CD4-positive, CD25-positive, alpha-beta regulatory T cell (primary cell): ENCODE measurements at places on chromosomes 6 and 20. TPM values are rescaled to one million over a fixed set of nuclear protein-coding genes. Genes with fewer than 3 reads are reported as not detected.

- peaks cover 15% of the 10 kb centered on the region for H3K27me3 ChIP-seq
- no peaks in the 10 kb centered on the region for H3K4me1 ChIP-seq
- no peak for DNase-seq
- H3K27ac ChIP-seq, result no peak overlapping the region
- H3K36me3 ChIP-seq, result no peaks in the 10 kb centered on the region
Measured at GRCh38 chr6:110512991-110513390, 36.6 kb upstream of the SLC22A16 start.

Gene SLC35D3
- not detected for polyA plus RNA-seq

Gene LIN28B
- not detected for polyA plus RNA-seq

DNA sequence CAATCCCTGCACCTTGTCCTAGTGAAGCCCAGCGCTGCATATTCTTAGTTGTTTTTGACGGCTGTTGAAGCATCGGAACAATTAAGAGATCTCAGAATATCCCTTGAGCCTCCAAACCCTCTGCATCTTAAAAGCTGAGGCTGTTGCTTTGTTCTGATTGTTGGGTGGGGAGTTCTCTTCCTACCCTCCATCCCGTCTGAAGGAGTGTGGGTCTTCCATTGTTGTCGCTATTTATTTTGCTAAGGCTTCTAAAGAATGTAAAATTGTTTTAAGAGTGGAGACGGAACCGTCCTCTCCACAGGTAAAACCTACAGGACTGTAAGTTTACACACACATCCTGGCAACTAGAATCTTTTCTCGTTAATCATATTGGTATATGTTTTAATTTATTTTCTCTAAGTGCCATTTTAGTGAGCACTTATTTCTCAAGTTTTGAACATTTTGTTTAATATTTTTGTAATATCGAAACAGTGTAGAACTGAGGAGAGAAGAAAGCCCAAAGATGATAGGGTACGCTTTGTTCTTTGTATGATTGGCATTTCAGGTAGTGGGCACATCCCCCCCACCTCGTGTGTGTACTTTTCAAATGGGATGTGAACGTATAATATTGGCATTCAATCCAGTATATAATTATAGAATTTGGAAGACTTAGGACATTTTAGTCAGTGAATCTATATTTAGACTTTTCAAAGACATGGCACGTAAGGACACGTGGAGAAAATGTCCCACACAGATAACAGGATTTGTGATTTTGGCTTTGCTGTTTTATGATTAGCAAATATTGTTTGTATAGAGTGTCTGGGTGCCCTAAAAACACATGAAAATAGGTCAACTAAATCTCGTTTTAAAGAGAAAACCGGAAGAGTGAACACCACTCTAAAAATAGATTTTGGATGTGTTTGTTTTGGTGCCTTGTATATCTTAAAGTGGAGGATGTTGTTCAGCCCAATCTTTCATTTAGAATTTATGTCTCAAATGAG lies 1.3 kb downstream of the RNF146 start:
- peak overlapping the region; percentile 94 for H3K4me3 ChIP-seq
- DNase-seq, result no peak
- H3K27me3 ChIP-seq, result peaks cover 4% of the 10 kb centered on the region
- peak overlapping the region; percentile 90 for H3K27ac ChIP-seq
- peaks cover 14% of the 10 kb centered on the region for H3K4me1 ChIP-seq
